ENCODE measurements at places on chromosomes 6 and 20. TPM values are rescaled to one million over a fixed set of nuclear protein-coding genes. Genes with fewer than 3 reads are reported as not detected.

The TSPYL4 gene
- polyA plus RNA-seq = 4.9 TPM

The PRICKLE4 gene
- polyA plus RNA-seq = 2.7 TPM

The MCUR1 gene
- 14.3 TPM for polyA plus RNA-seq

The SULF2 gene
- 7.7 TPM for polyA plus RNA-seq

The SUMO4 gene
- polyA plus RNA-seq = 0.09 TPM

The RIMS1 gene
- polyA plus RNA-seq = 0.27 TPM

All from pancreas (tissue), 10 donors.